ENCODE measurements at places on chromosomes 1 and 21.

DNA sequence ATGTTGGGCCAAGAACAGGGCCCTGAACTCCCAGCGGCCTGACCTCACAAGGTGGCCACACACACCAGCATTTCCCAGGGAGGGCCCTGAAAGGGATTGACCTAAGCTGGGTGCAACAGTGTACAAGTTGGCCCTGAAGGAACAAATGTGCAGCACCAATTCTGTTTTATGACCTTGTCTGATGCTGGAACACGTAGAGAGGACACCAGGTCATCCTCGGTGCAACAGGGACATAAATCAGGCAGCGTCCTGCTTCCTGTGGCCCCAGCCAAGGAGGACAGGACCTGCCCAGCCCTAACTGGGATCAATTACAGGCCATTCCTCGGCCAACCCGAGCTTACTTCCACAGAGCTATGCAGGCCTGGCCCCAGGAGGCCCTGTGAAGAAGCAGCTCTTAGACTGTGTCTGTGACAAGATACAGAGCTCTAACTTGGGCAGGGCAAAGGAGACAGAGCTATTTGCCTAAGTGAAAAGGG lies 12.8 kb upstream of the PHC2 start:
- ATAC-seq: no peak

DNA sequence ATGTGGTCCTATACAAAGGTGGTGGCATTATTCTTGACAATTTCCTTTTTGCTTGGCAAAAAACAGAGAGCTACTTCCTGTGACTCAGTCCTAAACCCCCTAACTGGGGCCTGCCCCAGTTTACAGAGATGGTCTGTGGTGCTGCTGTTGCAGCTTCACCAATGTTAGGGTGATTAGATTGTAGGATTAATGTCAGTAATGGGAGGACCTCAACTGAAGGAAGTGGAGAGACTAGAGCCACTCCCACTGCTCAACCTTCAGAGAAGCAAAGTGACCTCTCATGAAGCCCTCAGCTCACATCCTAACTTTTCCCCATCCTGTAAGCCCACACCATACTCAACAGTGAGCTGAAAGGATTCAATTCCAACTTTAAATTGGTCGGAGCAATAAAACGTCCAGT lies 3.6 kb downstream of the S100A6 start:
- ATAC-seq: no peak

GRCh38 chr1:112673592-112674439 lies 643 bp upstream of the MOV10 start:
- ATAC-seq: peak; percentile 36

GRCh38 chr1:3732434-3733093 lies 19.7 kb upstream of the CCDC27 start:
- no peak for ATAC-seq

GRCh38 chr1:163583661-163584181 lies 262.0 kb downstream of the NUF2 start:
- ATAC-seq: no peak

GRCh38 chr1:98651116-98651632 lies 10.3 kb upstream of the SNX7 start:
- no peak for ATAC-seq

DNA sequence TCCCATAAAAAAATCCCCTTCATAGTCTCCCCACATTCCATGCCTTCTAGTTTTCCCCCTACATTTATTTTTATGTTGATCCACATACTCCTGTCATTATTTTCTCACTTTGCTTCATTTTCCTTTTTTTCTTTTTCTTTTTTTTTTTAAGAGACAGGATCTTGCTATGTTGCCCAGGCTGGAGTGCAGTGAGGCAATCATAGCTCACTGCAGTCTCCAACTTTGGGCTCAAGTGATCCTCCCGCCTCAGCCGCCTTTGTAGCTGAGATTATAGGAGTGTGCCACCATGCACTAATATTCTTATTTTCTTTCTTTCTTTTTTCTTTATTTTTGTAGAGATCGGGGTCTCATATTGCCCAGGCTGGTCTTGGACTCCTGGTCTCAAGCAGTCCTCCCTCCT lies 7.8 kb downstream of the RNF2 start:
- ATAC-seq: no peak

GRCh38 chr1:118564961-118565703 lies 380.1 kb upstream of the SPAG17 start:
- no peak for ATAC-seq

GRCh38 chr1:194723067-194723466 lies 1536.7 kb upstream of the B3GALT2 start:
- ATAC-seq: no peak

GRCh38 chr21:35819134-35819533 lies 241.2 kb downstream of the SETD4 start:
- no peak for ATAC-seq

GRCh38 chr1:116019653-116020253 lies 43.4 kb downstream of the SLC22A15 start:
- no peak for ATAC-seq

- no peak for ATAC-seq
Measured at GRCh38 chr1:61284248-61284854, 202.0 kb downstream of the NFIA start.

GRCh38 chr1:198959676-198960075 lies 320.8 kb downstream of the PTPRC start:
- no peak for ATAC-seq

DNA sequence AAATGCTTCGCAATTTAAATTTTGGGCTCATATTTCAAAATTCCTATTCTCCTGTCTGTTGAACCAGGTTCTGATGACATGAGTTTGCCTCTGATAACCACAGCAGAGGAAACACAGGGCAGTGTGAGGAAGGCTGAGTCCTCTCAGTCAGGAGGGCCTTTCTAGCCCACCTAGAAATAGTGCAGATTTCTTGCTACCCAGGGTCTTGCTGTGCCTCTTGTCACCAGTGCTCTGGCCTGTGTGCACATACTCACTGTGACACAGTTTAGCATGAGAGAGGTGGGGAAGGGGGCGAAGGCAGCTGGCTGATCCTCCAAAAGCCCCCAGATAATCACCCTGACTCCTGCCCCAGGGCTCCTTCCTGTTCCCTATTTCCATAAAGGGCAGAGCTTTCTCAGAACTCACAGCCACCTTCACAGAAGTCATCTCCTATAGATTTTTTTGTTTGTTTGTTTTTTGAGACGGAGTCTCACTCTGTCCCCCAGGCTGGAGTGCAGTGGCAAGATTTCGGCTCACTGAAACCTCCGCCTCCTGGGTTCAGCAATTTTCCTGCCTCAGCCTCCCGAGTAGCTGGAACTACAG lies 23.7 kb downstream of the ERRFI1 start:
- ATAC-seq: no peak

DNA sequence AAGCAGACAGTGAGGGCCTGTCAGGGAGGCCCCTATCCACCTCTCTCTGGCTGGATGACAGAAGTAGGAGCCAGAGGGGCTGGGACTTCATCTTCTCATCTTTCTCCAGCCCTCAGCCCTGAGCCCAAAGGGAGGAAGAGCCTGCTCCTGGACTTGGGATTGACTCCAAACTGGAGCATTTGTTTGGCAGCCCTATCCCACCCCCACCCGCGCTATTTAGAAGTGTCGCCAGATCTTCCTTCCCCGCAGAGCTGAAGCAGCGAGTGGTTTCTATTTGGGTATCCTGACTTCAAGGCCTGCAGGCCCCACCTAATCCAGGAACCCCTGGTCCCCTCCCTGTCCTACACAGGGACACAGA lies 9.6 kb downstream of the NES start:
- no peak for ATAC-seq

GRCh38 chr21:42533963-42534355 lies 20.3 kb downstream of the SLC37A1 start:
- no peak for ATAC-seq

DNA sequence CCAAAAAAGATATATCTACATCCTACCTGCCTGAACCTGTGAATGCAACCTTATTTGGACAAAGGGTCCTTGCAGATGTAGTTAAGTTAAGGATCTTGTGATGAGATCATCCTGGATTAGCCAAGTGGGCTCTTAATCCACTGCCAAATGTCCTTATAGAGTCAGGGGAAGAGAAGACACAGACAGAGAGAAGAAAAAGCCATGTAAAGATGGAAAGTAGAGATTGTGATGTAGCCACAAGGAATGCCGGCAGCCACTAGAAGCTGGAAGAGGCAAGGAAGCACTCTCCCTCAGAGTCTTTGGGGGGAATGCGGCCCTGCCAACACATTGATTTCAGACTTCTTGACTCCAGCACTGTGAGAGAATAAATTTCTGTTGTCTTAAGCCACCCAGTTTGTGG lies 16.2 kb downstream of the HSD11B1 start:
- no peak for ATAC-seq

GRCh38 chr1:222187566-222188332 lies 360.2 kb downstream of the HHIPL2 start:
- no peak for ATAC-seq

DNA sequence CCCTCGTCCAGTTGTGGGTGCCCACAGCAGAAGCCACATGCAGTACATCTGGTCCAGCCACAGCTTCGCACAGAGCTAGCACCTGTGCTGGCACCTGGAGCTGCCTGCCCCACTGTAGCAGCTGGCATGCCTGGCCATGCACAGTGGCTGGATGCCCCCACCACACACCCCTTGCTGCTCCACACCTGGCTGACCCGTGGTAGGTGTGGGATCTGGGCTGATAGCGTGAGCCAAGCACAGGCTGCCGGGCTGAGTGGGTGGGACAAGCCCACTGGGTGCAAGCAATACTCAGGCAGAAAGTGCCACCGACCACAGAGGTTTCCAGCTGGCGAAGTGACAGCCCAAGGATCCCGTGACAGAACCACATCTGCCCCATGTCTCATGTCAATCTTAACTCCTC lies 30.6 kb upstream of the BACE2 start:
- ATAC-seq: no peak

DNA sequence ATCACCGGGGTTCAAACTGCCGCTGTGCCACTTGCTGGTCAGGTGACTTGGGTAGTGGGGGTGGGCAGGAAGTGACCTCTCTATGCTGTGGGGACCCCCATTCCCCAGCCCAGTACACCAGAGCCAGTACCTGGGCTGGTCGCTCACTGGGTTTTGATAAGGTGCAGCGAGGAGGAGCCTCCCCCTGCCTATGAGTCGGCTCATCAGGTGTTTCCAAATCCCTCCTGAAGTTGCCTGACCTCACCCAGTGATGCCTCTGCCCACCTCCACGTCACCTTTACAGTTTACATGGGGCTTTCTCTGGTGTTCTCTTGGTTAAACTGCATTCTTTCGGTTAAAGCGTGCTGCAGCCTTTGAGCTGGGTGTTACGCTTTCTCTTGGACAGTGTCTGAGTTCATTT lies 58.2 kb downstream of the ARHGEF10L start:
- ATAC-seq: no peak

GRCh38 chr1:12587981-12588640 lies 29.9 kb downstream of the DHRS3 start:
- peak; percentile 53 for ATAC-seq

Data from esophagus mucosa (tissue), 1 donor.